ENCODE measurements at places on chromosomes 12 and 14.

GRCh38 chr12:39292125-39292630 lies 150.7 kb downstream of the KIF21A start:
- no peak for DNase-seq

- no peak for DNase-seq
Measured at GRCh38 chr12:71896205-71896882, 42.3 kb upstream of the TPH2 start.

DNA sequence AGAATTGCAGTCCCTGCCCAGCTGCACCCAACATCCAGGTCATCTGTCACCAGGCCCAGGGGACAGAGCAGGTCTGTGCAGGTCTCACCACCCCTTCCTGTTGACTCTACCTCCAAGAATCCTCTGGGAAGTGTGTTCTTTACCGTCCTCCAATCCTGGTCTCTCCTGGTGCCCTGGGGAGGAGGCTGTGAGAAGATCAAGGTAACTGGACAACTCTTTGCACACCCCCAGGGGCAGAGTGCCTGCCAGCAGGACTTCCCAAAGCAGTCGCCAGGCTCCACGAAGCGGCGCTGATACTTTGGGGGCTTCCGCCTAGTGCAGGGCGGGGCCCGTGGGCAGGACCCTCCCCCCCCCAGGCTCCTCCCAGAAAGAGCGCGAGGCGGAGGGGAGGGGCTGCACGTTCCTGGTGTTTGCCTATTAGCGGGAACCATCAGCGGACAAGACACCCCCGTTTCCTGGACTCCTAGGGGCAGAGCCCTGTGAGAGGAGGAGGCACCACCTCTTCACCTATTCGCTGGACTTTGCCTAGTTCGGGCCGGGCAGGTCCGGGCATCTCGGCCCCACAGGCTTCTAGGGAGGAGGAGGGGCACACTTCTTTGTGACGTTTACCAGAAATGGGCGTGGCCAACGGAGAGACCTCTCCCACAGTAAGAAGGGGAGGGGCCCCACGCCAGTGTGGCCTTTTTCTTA lies 918.0 kb downstream of the AACS start:
- no peak for DNase-seq

DNA sequence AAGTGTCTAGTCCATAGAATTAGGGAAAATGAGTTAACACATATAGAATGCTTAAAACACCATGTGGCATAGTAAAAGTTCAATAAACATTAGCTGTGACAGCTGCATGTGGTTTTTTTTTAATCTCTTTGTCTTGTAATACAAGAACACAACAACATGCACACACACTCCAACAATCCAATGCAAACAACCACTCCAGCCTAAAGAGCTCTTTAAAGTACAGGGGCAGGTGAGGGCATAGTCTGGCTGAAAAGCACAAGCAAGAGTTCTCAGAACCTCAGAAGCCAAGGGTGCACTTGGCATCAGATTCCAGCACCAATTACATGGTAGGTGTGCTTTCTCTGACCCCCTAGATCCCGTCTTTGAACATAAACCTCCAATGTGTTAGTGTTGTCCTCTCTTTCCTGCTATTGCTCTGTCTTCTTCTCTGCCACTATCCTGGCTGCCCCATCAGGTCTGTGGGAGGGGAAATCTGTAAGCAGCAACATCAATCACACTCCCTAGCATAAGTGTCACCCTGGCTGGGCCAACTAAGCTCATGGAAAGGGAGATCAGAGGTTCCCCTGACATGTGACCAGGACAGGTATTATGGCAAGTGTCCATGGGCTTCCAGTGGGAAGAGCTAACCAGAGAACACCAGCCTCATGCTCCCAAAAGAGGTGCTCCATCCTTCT lies 91.0 kb downstream of the SLC8A3 start:
- no peak for DNase-seq

DNA sequence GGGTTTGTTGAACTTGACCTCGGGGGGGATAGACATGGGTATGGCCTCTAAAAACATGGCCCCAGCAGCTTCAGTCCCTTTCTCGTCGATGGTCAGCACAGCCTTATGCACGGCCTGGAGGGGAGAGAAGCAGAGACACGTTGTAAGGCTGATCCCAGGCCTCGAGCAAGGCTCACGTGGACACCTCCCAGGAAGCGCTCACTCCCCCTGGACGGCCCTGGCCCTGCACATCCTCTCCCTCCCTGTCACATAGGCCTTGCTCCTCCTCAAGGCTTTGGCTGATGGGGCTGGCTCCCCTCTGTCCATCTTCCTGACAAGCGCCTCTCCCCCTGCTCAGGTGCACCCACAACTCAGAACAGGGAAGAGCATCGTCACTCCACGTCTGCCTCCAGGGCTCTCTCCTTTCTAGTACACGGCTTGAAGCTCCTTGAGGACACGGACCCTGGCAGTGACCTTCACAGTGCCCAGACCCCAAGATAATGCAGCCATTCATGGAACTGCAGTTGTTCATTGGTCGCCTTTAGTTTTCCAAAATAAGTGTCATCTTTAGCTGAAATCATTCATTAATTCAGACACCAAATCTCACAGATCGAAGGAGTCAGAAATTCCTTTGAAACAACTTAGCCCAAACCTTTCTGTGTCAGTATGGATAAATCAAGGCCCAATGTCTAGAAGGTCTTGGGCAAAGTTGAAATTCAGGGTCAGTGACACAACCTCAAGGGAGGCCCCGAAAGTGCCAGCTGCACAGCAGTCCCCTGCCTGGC lies 9.7 kb downstream of the SERPINA1 start:
- DNase-seq = no peak

GRCh38 chr14:90137807-90138206 lies 76.0 kb downstream of the KCNK13 start:
- DNase-seq = no peak

DNA sequence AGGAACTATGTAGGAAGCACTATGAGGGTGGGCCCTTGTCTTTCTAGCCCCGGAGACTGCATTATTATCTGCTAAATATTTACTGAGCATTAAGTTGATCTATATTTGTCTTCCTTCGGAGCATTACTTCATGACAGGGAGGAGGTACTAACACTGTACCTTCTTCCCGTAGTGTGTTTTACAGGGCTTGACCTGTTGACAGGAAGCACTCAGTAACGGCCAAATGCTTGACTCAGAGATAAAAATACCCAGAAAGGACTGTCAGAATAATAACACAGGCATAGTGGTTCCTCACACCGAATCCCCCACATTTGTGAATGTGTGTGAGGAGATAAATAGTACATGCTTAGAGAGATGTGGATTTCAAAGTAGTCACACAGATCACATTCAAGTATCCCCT lies 466.6 kb downstream of the EGLN3 start:
- no peak for DNase-seq

DNA sequence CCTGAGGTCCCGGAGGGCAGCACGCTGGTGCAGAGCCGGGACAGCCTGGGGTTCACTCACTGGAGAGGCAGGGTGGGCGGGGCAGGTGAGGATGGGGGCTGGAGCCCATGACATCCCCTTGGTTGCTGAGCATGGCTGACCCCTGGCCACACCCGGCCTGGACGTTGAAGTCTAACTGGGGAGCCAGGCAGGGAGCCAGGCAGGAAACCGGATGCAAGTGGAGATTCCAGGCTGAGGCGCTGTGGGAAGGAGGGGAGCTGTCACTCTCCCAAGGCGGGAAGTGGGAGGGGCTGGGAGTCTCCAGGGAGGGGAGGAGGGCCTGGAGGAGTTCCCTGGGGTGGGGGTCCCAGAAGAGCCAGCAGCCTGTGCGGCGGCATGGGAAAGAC lies 7.7 kb upstream of the INF2 start:
- no peak for DNase-seq

GRCh38 chr14:79281244-79282152 lies 929.8 kb downstream of the DIO2 start:
- no peak for DNase-seq

DNA sequence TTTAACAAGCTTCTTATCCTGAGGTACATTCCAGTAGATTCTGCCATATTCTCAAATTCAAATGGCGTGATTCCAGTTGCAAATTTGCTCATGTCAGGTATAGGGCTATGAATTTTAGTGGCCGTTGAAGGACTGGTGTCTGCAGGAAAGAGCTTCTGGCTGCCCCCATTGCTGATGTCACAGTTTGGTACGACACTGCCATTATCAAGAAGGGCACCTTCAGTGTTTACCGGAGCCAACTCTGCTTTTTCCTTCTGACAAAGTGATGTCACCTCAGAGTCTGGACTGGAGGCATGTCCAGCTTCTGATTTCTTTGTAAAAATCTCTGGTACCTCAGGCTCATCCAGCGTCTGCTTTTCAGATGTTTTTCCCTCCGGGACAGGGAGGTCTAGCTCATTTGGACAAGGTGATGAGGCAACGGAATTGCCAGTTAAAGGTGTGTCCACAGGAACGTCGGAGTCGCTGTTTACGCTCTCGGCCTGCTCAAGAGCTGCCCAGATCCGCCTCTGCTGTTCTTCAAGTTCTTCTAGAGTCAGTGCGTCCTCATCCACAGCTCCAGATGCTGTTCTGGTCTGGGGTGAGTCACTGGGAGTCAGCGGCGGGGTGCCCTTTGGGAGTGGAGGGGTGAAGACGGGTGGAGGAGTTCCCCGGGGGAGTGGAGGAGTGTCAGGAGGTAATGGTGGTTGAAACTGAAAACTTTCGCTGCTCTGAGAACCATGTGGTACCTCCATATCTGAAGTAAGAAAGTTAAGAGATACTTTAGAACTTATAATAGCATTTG lies 27.0 kb downstream of the ZCCHC8 start:
- DNase-seq = no peak

GRCh38 chr12:97456571-97457188 lies 5.9 kb upstream of the RMST start:
- DNase-seq = peak; percentile 4

DNA sequence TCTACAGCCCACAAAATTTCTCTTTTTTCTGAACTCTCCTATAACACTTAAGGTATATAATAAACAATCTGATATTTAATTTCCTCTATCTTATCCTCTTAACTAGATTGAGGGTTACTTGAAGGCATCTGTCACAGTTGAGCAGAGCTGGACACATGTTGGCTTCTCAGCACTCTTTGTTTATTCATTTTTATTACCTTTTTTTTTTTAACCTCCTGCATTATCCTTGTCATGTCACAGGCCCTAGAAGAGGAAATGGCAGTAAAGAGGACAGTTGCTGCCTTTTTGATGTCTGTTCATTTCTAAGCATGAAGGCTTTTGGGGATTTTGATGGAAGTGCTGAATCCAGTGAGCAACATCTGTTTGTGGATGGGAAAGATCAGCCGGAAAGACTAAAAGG lies 32.5 kb upstream of the EVL start:
- DNase-seq = no peak

DNA sequence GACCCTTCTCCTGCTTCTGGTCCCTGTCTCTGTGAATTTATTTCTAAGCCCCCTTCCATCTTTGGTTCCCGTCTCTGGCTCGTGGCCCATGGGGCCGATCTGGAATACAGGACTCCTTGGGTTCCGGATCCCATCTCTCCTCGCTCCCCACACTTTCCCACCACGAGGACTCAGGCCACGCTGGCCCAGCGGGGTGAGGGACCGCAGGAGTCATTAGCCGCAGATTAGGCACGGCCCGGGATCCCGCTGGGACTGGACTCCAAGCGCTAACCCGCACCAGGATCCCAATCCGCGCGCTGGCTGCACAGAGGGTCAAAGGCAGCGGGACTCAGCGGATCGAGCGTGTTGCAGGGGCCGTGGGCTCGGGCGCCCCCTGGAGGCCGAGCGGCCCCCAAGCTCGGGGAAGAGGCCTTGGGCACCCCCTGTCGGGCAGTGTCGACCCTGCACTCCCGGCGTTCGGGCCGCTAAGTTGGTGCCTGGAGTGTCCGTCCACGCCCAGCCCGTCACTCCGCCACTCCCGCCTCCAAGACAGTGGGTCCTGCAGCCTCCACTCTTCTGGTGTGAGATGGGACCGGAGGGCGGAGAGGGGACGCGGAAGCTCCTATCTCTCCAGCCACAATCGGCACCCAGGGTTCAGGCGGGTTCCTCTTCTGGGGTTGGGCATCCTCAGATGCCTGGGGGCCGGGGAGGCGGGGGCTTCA lies 9.5 kb downstream of the SHMT2 start:
- peak; percentile 69 for DNase-seq

DNA sequence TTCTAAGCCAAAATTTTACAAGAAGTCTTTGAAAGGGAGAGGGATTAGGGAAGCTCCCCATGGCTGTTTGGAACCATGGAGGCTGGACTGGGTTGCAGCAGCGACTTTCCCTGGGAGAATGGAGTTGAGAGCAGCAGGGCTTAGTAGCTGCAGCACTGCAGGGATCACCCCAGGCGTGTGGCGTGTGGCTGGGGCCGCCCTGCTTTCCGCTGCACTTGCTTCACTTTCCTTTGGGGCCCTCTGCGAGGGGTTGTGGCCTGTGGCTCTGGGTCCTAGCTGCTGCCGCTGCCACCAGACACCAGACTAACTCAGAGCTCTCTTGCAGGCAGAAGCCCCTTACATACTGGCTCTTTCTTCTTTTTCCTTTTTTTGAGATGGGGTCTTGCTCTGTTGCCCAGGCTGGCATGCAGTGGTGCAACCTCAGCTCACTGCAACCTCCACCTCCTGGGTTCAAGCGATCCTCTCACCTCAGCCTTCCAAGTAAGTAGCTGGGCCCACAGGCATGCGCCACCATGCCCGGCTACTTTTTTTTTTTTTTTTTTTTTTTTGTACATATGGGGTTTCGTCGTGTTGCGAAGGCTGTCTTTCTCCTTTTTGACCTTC lies 25.4 kb downstream of the CCDC62 start:
- DNase-seq = no peak

- DNase-seq = no peak
Measured at GRCh38 chr14:89707086-89707485, 247.4 kb downstream of the EFCAB11 start.

- DNase-seq = no peak
Measured at GRCh38 chr12:3770891-3771290, 18.0 kb upstream of the CRACR2A start.

- no peak for DNase-seq
Measured at GRCh38 chr14:98888927-98889835, 382.8 kb downstream of the BCL11B start.

DNA sequence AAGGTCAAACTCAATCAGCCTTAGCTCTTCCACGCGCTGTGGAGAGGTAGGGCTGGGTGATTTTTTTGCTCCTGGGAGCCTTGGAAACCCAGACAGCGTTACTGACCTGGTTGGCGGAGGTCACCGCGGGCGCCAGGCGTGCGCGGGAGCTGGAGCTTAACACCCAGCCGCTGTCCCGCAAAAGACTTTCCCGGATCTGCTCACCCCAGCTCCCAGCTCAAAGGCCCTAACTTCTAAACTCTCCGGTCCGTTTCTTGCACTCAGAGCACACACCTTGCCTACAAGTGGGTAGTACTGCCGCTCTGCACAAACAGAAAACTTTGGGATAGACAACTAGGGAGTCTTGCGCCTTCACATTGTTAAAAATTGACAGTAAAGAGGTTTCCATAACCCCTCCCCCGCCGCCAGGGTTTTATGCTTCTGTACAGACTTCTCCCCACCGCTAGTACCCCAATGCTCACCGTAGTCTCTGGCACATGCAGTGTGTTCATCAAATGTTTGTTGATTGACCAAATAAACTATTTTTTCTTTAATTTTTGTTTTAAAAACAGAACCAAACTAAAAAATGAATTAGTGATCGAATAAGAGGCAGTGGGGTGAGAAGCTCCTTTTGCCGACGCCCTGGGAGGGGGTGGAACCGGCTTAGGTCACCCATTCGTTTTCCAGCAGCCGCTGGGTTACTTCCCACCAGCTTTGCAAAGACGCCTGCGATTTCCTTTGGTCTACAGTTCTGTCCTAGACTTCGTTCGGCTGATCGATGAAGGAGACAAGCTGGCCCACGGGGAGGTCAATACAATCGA lies 12.7 kb upstream of the TBX3 start:
- DNase-seq = no peak

GRCh38 chr14:104821971-104822608 lies 21.2 kb downstream of the ZBTB42 start:
- DNase-seq = no peak
